ENCODE measurements at places on chromosomes 1 and 21. TPM values are rescaled to one million over a fixed set of nuclear protein-coding genes. Genes with fewer than 3 reads are reported as not detected.

GRCh38 chr1:237891266-237891665 lies 544 bp upstream of the ZP4 start:
- no peak overlapping the region for H3K27ac ChIP-seq
- no peak overlapping the region for H3K4me3 ChIP-seq
- no peaks in the 10 kb centered on the region for H3K27me3 ChIP-seq

ELF3 gene
- 0.59 TPM for total RNA-seq

DNA sequence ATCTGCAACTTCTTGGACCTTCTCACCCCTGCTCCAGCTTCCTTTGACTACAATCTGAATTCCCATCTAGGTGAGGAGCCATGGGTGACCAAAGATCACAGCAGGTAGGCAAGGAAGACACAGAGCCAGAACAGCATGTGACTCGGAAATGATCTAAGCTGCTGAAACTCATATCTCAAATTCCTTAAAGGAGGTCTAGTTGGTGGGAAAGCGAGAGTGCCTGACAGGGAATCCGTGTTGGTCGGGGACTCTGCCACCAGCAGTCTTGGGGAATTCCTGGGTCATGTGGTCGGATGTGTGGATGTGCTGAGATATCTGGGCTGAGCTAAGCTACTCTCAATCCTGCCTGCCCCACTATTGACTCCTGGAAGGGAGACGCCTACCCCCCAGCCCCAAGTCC lies 3.2 kb upstream of the NUAK2 start:
- no peaks in the 10 kb centered on the region for H3K36me3 ChIP-seq
- no peak overlapping the region for H3K4me3 ChIP-seq
- no peak overlapping the region for H3K27ac ChIP-seq

- no peak overlapping the region for H3K27ac ChIP-seq
- no peak overlapping the region for H3K4me3 ChIP-seq
- peaks cover 69% of the 10 kb centered on the region for H3K4me1 ChIP-seq
- no peaks in the 10 kb centered on the region for H3K36me3 ChIP-seq
Measured at GRCh38 chr1:206512851-206513180, 5.5 kb downstream of the RASSF5 start.

DNA sequence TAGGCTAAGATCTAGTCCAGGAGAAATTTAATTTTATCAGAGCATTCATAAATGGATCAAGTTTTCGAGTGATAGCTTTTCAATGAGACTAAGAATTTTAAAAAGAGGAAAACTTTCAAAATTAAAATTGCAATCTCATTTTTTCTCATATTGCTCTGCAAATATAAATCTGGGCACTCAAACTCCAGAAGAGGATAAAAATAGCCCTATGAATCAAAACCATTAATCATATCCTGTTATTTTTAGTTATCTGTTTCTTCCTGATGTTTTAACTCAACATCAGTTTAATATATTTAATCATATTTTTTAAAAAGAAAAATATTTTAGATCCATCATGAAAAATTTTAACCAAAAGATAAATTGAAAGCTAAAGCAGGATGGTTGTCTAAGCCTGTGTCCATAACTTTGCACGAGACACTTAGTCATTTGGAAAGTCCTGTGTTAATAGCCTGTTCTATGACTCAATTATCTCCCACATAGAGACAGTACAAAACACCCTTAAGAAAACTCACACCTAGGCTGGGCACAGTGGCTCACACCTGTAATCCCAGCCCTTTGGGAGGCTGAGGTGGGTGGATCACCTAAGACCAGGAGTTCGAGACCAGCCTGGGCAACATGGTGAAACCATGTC lies 17.1 kb upstream of the PRRC2C start:
- H3K27me3 ChIP-seq, result no peaks in the 10 kb centered on the region
- DNase-seq, result no peak
- H3K36me3 ChIP-seq, result no peaks in the 10 kb centered on the region
- H3K27ac ChIP-seq, result no peak overlapping the region
- no peak overlapping the region for H3K4me3 ChIP-seq

ARHGEF10L gene
- 10.5 TPM for total RNA-seq

DNA sequence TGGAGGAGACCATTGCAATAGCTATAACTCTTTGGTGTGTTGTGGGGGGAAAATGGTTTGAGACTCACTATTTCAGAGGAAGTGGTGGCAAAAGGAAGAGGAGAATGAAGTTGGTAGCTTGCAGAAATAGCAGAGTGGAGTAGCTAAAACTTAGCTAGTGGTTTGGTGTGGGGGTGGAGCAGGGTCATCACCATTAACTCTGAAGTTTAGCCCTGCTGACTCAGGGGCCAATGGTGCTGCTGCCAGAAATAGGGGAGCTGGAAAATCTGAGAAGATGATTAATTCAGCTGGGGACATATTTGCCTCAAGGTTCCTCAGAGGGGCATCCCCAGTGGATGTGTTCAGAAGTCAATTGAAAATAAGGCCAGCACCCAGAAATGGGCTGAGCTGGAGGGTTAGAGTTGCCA lies 65.4 kb downstream of the RUNX1 start:
- no peaks in the 10 kb centered on the region for H3K27me3 ChIP-seq
- H3K4me1 ChIP-seq, result peaks cover 16% of the 10 kb centered on the region
- no peak overlapping the region for H3K4me3 ChIP-seq
- DNase-seq, result no peak
- H3K27ac ChIP-seq, result peak overlapping the region; percentile 30
- peaks cover 16% of the 10 kb centered on the region for H3K36me3 ChIP-seq
